ENCODE measurements at places on chromosomes 16 and 17.

- no peak for DNase-seq
These were observed 11.5 kb upstream of the LGALS3BP start for GRCh38 chr17:78991017-78991738.

GRCh38 chr17:37168731-37169353 lies 206.9 kb upstream of the C17orf78 start:
- no peak for DNase-seq

DNA sequence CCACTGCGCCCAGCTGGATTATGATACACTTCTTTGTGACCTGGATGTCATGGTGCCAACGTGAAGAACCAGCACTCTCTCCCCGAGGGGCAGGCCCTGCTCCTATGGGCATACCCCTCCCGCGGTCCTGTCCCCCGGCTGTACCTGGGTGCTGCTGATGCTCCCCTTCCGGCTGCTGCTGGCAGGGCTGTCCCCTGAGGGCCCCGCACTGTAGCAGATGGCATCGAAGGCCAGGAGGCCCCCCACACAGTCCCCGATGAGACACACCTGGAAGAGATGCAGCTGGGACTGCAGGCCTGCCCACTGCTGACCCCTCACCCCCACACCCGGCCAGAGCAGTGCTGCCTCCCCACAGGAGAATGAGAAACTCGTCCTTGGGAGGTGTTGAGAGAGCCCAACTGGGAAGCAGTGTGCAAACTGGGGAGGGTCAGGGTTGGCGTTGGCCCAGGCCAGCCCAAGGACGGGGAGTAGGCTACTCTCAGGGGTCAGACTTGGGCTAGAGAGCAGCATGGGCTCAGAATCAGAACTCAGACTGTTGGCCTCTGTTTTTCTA lies 33.7 kb downstream of the PIMREG start:
- no peak for DNase-seq

DNA sequence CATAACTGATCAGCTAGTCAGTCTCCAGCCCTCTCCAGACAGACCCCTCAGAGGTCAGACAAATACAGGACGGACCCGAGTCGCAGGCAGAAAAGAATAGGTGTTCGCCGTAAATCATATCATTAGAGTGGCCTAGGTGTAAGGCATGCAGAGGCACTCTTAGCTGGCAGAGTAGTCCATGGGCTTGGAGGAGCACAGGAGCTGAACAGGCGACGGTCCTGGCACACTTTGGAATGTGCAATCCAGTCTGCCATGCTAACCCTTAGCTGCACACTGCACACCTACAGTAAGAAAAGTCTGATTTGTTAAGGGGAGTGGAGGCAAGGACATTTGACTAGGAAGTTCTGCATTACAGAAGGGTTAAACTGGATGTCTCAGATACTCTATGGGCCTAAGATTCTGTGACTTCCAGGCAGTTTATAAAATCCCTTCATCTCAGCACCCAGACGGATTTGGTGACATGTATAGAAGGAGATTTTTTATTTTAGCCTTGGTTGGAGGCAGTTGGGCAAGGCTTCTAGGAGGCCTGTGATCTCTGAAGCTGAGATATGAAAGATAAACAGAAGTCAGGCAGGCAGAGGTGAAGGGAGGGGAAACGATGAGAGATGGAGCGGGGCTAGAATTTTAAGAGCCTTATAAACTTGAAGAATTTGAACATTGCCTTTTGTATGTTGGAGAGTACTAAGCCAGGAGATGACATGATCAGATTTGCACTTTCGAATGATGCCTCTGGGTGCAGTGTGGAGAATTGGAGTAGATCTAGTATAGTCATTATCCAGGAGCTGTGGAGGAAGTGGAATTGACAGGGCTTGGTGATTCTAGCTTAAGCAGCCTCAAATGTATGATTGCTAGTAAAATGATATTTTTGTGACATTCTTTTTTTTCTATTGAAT lies 34.6 kb upstream of the SLC5A11 start:
- DNase-seq, result no peak

GRCh38 chr16:56534847-56535383 lies 15.1 kb upstream of the BBS2 start:
- DNase-seq, result no peak

DNA sequence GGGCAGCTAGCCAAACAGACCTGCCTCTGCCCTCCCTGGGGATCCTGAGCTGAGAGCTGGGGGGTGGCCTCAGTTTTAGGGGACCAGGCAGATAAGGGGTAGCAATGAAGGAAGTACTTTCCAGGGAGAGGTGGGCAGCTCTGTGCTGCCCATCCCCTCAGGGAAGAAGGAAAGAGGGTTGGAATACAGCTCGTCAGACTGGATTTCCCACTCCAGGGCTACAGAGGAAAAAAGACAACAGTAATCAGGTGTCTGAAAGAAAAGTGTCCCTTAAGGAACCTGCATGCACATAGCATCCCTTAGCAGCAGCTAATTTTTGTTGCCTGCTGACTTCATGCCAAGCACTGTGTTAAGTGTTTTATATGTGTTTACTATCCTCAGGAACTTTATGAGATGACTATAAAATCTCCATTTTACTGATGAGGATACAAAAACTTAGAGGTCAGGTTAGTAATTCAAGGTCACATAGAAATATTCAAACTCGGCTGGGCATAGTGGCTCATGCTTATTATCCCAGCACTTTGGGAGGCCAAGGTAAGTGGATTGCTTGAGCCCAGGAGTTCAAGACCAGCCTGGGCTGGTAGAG lies 3.2 kb upstream of the MRPL58 start:
- no peak for DNase-seq

- DNase-seq, result no peak
These were observed 193.4 kb upstream of the CPHXL start for GRCh38 chr16:75919664-75920063.

All from CD4-positive, alpha-beta T cell treated with Interleukin-17A for 1 hour (primary cell).